Left forelimb (tissue), 1 donor: ENCODE measurements at places on chromosomes 5 and 9.

DNA sequence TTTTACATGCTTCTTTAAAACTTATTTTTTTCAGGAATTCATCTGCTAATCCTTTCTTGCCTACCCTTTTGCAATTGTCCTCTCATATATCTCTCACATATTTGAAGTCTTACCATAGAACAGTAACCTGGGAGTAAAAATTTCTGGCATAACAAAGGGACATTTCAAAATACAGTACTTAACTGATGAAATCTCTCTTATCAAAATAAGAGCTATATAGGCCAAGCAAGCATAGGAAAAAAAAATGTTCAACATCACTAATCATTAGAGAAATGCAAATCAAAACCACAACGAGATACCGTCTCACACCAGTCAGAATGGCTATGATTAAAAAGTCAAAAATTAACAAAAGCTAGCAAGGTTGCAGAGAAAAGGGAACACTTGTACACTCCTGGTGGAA lies 2062.7 kb upstream of the CDH6 start:
- DNase-seq = no peak

- DNase-seq = no peak
Measured at GRCh38 chr9:97604901-97605645, 28.1 kb downstream of the TSTD2 start.

DNA sequence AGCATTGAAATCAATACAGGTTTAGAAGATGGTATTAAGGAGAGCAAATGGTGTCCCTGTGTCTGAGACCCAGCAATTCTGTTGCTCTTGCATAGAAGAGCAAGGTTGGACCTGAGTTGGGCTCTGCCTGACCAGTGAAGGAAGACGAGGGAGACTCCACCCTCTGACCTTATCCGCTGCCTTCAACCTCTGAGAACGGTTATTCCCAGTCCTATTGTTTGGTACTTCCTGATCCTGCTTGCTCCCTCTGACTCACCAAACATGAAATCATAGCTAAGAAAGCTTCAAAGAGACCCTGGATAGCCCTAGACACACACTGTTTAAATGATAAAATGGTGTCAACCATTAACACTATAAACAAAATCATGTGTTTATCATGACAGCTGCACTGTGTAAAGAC lies 218.5 kb downstream of the PLK2 start:
- no peak for DNase-seq

- peak; percentile 44 for DNase-seq
Measured at GRCh38 chr5:1538276-1538675, 14.5 kb upstream of the LPCAT1 start.

DNA sequence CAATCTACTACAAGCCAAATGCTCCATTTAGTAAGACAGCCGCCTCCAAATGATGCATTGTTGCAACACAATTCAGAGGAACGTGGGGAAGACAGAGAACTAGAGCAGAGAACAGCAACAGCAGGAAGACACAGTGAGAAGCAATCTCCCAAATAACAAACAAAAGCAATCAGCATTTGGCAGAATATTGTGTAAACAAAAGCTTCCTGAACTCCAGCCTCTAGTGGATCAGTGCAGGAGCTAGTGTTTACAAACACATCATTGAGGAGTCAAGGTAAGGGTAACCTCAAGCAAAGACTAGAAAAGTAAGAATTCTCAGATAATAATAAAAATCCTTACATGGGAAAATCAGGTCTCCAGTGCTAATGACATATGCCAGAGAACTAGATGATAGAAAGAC lies 20.6 kb downstream of the FST start:
- no peak for DNase-seq

GRCh38 chr5:15522187-15522520 lies 22.2 kb downstream of the FBXL7 start:
- no peak for DNase-seq

GRCh38 chr9:4714266-4715016 lies 26.6 kb downstream of the AK3 start:
- no peak for DNase-seq

DNA sequence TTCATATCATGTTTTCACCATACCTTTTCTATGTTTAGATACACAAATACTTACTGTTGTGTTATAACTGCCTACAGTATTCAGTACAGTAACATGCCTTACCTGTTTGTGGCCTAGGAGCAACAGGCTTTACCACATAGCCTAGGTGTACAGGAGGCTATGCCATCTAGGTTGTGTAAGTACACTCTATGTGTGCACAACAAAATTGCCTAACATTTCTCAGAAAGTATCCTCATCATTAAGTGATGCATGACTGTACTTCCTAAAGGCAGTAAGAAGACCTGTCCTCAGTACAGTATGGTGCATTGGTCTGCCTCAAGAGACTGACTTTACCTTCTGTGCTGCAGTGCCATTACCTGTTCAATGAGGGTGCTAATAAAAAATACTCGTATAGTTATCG lies 7.9 kb downstream of the TXN start:
- DNase-seq = no peak

DNA sequence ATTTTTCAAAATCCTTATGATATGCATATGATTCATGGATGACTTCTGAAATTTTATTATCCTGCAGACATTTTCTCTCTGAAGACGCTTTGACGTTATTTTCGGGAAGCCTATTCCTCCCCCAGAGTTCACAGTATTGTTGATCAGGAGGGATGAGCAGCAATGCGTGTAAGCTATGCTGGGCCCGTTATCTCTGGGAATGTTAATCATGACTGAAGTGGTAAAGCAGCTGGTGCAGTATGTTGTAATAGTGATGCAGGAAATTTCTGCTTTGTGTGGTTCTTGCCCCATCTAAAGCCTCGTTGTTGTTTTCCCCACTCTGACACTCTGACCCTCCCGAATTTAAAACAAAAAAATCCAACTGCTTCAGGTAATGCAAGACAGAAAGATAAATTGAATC lies 1797.8 kb upstream of the WWC1 start:
- DNase-seq = no peak

DNA sequence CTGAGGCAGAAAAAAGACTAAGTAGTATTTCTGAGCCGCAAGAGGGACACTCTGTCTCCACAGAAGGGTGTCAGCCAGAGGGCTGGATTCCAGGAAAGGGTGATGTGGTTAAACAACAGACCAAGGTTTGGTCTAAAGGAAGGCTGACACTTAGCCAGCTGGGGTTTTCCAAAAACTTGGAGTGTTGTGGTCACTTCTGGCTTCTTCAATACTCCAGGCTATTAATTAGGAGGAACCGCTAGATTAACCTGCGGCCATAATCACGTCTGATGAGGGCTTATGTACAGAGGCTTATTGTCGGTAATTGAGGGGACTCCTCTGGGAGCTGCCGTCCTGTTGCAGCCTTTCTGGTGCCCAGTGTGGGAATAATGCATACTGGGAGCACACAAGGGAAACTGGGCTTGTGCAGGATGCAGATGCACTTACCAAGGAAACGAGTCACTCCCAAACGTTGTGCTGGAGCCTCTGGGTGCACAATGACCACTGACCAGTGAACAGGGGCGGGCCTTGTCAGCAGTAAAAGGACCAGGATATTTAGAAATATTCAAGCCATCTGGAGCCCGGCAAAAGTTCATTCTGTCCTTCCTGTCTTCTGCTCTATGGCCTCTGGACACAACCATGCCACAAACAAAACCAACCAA lies 70.2 kb upstream of the TUT7 start:
- DNase-seq = no peak

GRCh38 chr9:104448036-104448435 lies 56.0 kb upstream of the OR13F1 start:
- DNase-seq = no peak
